ENCODE measurements at places on chromosomes 12 and 14.

DNA sequence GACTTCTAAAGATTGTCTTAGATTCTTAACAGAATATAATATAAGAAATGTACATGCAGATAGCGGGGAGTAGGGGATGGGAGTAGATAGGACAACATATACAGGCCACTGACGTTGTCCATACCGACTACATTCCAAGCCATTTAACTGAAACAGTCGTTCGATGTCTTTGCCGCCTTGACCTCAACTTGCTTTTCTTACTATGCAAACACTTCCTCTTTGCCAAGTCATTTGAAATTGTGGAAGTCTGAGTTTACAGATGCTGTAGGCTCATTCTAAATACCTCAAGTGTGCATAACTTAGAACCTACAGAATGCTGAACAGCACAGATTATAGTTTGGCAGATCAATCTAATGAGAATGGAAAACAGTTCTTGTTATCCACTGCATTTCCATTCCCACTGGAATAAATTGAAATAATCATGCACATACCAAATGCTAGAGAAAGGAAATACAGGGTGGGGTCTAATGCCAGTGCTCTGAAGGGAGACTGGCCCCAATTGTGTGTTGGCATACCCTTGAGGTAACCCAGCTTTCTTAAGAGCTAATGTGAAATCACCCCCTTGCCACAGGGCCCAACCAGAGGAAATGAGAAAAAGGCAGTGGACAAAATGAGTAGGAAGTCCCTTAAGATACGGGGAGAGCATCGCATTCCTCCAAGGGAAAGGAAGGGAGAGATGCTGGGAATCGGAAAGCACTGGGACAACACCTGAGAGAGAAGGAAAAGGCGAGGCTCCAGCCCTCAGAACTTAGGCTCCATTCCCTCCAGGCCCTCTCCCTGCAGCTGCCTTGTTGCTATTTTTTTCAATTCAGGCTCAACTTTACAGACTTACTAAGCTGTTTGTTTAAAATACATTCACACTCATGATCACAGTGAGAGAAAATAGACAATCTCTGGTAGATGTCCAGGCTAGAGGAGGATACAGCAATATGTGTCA is 380.9 kb upstream of the TMTC1 start:
- DNase-seq: no peak

DNA sequence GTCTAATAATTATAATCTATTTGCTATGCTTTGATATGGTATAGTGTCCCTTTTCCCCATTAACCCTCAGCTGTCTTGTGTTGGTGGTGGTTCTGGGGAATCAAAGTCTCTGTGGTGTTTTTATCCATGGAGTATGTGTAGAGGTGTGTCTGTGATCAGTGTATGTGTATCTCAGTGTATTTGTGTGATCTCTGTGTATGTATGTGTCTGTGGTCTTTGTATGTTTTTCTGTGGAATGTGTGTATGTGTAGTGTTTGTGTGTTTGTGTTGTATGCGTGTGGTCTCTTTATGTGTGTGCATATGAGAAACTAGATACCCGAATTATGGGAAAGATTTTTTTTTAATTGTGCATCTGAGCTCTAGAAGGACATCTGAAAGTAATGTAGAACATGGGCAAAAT is 1.1 kb downstream of the GPR33 start:
- DNase-seq: no peak

DNA sequence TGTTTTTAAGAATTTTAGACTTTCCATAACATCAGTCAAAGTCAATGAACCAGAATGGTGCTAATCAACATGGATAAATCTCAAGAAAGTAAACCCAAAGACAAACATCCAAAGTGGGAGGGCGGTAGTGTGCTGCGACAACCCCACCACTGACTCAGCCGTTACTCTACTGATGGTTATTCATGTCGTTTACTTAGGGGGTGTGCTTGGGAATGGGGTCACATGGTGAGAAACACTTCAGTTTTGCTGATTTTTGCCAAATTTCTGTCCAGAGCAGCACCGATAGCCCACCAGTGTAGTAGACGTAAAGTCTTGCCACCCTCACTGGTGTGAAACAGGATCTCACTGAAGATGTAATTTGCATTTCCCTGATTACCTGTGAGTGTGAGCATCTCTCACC is 99.9 kb downstream of the ADGRD1 start:
- no peak for DNase-seq

GRCh38 chr12:120614848-120615247 is 25.6 kb upstream of the CABP1 start:
- no peak for DNase-seq

GRCh38 chr12:7439579-7440505 is 4.1 kb downstream of the CD163L1 start:
- peak; percentile 88 for DNase-seq

DNA sequence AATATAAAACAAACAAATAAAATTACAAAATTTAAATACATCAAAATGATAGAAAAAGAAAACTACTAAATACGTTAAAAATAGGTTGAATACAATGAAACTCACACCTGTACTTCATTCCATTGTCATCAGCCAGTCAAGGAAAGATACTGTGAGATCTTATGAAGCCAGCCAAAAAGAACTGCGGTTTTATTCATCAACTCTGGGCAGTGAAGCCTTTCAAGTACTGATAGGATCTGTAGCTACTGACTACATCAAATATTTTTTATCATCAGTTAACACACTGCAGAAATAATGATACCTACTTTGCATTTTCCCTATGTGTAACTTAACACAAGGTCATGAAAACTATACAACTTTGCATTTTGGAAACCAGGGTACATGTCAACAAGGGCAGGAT is 46.3 kb upstream of the FAR2 start:
- DNase-seq: no peak

- DNase-seq: no peak
These were observed 164.9 kb downstream of the ANO4 start for GRCh38 chr12:100959481-100959880.

DNA sequence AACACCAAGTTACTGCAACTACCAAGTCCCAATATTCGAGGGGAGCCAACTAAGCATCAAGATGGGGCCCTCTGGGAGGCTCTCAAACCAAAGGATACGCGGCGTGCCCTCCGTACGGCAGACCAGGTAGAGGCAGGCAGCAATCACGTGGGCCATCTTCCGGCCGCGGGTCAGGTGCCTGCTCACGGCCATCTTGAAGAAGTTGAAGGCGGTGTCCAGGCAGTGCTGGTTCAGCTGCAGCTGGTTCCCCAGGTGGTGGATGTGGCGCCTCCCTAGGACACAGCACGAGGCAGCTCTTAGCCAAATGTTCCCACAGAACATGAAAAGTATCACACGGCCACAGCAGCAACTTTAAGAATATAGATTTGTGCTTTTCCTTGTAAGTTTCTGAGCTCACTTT is 24.3 kb downstream of the BTBD6 start:
- DNase-seq: no peak
